ENCODE measurements at places on chromosomes 6 and 20. TPM values are rescaled to one million over a fixed set of nuclear protein-coding genes. Genes with fewer than 3 reads are reported as not detected.
A peak's percentile ranks its signal among the peaks of the same experiment; 100 is the strongest.

The GOPC gene
- total RNA-seq, result 26.6 TPM

GRCh38 chr20:52964131-52964530, 8.0 kb upstream of the TSHZ2 start:
- DNase-seq, result no peak

DNA sequence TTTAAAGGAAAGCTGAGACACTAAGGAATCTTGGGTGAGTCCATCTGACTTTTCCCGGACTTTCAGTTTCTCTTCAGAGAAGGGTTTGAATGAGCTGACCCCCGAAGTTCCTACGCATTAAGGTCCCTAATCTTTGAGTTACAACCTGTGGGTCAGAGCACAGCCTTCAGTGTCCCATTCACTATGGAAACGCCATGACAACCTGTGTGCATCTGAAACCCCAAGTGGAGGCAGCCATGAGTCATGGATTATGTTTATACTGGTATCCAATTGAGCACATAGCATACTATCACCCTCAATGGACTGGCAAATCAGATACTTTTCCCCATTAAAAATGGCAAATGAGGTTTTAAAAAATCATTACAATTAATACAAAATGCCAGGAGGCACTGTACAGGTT, 11.4 kb downstream of the MYLK4 start:
- no peak for DNase-seq

DNA sequence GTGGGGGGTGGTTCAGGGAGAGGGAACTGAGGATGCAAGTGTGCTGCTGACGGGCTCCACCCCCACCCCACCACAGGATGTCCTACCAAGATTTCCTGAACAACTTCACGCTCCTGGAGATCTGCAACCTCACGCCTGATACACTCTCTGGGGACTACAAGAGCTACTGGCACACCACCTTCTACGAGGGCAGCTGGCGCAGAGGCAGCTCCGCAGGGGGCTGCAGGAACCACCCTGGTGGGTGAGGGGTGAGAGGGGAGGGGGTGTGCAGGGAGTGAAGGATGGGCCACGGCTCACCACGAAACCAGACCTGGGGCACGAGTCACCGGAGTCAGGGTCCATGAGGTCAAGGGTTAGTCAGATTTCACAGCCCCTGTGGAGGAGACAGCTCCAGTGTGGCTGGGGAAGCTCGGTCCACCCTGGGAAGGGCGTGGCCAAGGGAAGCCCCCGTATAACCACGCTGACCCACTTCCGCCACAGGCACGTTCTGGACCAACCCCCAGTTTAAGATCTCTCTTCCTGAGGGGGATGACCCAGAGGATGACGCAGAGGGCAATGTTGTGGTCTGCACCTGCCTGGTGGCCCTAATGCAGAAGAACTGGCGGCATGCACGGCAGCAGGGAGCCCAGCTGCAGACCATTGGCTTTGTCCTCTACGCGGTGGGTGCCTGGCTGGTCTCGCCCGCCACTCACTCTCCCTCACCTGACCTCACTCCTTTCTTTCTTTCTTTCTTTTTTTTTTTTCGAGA, 18.3 kb downstream of the CAPN11 start:
- no peak for DNase-seq

DNA sequence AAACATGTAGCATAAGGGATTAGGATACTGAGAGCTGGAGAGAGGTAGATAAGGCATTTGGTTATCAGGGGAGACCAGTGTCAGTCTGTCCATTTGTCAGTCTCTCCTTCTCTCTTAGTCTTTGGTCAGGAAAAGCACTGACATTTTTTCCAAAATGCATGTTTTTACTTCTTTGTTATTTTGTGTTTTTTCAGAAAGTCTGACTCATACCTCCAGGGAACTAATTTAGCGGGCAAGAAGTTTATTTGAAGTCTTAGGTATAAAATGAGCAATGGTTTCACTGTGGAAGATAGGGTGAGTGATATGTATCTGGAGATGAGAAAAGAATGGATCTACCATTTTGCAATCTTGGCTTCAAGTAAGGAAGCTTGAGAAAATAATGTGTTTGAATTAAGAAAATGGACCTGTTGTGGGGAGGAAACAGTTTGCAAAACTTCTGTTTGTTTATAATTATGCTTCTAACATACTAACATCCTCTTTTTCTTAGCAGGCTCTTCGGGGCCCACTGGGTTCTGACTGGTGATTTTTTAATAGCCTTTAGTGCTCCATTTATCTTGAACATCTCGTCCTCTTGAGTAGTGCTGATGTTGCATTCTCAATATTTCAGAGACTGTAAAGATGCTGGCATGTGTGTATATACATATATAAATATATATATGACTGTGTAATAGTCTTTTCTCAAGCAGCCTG, 66.9 kb upstream of the FABP7 start:
- DNase-seq, result no peak

GRCh38 chr20:53053595-53053994, 81.4 kb downstream of the TSHZ2 start:
- no peak for DNase-seq

The CHMP4B gene
- total RNA-seq, result 88.6 TPM

GRCh38 chr20:37943033-37943432, 40.1 kb downstream of the VSTM2L start:
- no peak for DNase-seq

DNA sequence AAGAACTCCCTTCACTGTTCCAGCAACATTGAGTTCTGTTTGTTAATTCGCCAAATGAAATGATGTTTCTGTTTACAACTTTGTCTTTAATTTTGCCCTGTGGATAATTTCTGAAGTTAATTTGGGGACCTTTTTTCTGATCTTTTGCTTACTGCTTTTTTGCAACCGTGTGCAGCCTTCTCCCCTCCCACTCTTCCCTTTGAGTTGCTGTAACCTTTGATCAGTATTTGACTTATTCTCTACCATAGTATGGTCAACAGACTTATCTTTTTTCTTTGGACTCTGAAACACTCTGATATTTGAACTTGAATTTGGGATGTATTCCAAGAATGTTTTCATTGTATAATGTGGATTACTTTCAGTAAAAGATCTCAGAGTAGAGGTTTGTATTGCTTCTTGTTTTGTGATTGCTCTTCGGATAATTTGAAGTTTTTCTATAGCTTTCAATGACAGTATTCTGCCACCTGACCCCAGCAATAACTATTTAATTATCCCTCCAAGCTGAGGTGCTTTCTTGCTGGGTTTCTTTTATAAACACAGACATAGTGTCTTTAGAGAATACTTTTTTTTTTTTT, 46.2 kb downstream of the LRRN4 start:
- DNase-seq, result no peak

- no peak for DNase-seq
Observed at GRCh38 chr6:148873868-148874267, 127.0 kb downstream of the UST start.

DNA sequence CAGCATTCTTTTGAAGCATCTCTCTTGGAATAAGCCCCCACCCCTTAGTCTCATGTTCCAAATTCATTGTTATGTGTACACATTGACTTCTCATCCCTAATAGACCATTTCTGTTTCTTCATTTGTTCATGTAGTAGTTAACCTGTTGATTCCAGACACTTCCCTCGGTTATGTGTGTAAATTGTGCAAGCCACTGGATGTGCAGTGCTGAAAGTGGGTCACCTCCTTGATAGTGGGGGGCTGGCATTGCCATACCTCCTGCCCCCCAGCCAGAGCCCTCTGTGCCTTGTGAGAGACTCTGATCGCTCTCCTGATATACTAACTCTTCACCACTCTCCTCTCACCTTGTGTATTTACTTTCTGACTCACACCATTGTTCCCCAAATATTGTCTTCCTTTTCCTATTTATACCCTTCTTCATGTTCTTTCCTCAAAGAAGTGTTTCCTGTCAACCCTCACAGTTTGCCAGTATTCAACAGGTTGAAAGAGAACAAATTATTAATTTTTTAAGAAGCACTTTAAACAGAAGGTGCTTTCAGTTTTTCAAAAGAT, 59.0 kb downstream of the HIVEP1 start:
- no peak for DNase-seq

DNA sequence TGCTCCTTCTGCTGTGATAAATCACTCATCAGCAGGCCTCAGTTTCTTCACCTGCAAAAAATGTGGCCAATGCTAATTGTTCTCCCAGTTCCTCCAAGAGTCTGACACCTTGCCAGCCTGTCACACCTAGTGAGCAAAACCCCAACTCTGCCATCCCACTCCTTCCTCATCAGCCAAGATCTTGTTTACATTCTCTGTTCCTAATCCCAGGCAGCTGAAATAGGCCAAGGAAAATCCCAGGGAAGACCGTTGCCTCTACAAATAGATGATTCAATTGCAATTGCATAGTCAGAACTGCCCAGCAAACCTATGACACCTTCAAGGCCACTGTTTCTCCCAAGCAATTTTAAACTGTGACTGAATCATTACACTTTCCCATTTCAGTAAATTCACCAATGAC, 78.7 kb downstream of the GMDS start:
- DNase-seq, result no peak

GRCh38 chr6:31794866-31795615, 511 bp downstream of the VARS1 start:
- no peak for DNase-seq

The SNAP25 gene
- 9.0 TPM for total RNA-seq

DNA sequence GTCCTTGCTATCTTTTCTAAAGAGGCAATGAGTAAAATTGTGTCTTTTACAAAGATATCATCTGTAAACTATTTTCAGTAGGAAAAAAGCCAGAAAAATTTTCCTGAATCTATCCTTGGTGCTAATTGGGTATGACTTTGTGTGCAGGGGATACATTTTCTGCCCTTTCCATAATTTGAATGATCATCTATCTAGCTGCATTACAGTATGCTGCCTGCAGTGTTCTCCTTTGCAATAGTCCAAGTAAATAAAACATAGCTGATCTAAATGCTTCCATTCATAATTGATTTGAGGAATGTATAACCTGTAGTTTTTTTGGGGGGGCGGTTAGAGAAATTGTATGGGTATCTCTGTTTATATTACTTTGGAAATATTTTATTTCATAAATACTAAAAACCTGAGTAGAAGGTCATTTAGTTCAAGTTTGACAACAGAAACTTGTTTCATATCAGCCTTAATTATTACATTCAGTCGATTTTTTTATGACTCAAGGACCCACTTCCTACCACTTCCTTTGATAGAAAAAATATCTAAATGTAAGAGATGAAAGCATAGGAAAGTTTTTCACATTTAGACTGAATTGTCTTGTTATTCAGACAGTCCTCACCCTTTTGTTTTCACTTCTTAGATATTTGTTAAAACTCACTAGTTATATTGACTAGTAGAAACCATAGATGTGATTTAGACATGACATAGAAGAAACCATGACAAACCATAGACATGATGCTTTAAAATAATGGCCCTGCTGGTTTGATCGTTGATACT, 75.3 kb downstream of the AIG1 start:
- no peak for DNase-seq

DNA sequence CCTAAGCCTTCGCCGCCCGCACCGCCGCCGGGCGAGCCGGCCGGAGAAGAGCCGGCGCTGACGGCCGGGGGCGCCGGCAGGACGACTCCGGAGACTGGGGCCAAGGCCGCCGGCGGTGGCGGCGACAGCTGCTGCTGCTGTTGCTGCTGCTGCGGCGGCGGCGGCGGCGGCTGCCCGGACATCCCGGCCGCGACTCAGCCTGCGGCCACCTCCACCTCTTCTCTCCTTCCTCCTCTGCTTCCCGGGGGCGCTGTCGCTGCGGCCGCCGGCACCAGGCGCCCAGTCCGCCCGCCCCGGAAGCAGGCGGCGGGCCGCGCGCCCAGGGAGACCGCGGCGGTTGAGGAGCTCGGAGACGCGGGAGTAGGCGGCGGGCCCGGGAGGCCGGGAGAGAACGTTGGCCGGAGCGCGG, 307 bp downstream of the RANBP9 start:
- no peak for DNase-seq

- DNase-seq, result peak; percentile 65
Observed at GRCh38 chr6:112281821-112282615, 27.7 kb upstream of the LAMA4 start.

- no peak for DNase-seq
Observed at GRCh38 chr6:156282087-156282486, 495.1 kb upstream of the ARID1B start.

The SLC44A4 gene
- not detected for total RNA-seq

The BFSP1 gene
- 1.8 TPM for total RNA-seq

- no peak for DNase-seq
Observed at GRCh38 chr6:147859071-147859470, 350.6 kb downstream of the SAMD5 start.

DNA sequence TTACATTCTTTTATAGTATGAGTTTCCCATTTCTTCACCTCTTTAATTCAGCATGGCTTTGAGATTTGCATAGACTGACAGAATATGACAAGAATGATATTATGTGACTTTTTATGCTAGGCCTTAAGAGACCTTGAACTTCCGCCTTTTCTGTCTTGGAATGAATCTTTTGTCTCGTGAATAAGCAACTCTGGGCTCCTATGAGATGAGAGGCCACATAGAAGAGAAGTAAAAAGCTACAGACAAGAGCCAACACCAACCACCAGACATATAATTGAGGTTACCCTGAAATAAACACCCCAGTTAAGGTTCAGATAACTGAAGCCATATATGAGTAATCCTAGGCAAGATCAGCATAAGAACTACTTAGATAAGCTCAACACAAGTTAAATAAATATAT, 600.8 kb downstream of the MEI4 start:
- DNase-seq, result no peak
